CD4-positive, alpha-beta T cell treated with Interleukin-17A for 1 hour (primary cell): ENCODE measurements at places on chromosomes 6 and 20.
A peak's percentile ranks its signal among the peaks of the same experiment; 100 is the strongest.

DNA sequence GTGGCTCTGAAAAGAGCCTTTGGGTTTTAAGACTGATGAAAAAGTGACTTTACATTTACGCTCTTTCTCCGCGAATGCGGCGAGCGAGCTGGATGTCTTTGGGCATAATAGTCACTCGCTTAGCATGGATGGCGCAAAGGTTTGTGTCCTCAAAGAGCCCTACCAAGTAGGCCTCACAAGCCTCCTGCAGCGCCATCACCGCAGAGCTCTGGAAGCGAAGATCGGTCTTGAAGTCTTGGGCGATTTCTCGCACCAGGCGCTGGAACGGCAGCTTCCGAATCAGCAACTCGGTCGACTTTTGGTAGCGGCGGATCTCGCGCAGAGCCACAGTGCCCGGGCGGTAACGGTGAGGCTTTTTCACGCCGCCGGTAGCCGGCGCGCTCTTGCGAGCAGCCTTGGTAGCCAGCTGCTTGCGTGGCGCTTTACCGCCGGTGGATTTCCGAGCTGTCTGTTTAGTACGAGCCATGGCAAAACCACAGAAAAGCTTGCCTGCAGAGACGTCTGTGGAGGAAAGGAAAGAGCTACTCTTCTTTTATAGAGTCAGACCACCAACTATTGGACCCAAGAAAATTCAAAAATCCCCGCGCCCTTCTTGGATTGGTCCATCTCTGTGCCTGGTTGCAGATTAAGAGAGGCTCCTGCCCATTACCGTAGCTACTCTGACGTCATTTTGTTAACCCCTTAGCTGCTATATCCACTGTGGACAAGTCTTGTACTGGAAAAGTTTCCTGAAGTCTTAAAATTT, 55.5 kb upstream of the HFE start:
- peak; percentile 96 for DNase-seq

DNA sequence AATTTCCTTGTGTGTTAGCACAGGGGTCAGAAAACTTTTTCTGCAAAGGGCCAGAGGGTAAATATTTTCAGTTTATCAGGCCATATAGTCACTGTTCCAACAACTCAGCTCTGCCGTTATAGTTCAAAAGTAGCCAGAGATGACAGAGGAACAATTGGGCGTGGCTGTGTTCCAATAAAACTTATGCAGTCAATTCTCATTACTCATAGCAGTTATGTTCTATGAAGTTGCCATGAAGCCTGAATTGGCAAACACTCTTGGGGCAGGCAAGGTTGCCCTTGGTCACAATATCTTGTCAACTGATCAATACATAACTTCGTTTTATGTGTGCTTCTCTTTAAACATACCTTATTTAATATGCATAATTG, 304.2 kb downstream of the TFAP2C start:
- no peak for DNase-seq

DNA sequence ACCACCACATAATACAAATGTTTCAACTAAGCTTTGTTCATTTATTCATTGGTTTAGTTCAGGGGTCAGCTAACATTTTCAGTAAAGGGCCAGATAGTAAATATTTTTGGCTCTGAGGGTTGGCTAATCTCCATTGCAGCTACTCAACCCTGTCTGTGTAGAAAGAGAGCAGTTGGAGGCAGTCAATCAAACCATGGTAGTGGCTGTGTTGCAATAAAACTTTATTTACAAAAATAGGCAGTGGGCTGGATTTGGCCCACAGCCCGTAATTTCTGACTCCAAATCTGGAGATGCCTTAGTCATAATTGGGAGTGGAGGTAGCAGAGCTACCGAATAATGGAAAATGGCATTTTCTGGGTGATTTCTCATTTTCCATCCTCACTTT, 242.5 kb upstream of the ZFP64 start:
- DNase-seq = no peak

DNA sequence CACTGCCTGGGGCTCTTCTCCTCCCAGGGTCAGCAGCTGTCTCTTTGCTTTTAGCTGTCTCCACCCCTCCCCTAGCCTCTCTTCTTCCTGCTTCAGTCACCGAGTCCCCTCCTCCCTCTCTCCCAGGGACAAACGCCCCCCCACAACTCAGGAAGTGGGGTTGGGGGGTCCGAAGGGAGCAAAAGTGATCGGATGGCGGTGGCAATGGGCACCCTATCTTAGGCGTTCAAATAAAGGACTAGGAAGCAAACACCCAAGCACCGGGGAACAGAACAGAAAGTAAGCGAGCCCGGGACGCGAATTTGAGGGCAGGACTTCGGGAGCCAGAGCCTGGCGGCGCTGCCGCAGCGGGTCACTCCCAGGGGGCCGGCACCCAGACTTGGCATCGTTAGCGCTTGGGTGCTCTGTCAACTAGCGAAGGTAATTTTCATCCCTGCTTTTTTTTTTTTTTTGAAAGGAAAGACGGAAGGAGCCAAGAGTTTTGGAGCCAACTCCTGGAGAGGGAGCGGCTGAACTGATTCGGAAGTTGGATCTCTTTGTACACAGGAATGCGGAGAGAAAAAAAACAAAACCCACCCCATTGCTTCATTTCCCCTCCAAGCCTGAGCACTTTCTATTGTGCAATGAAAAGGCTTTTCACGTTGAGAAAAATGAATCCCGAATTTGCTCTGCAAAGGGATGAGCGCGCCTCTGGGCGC, 815 bp upstream of the ITPR3 start:
- DNase-seq = peak; percentile 37

DNA sequence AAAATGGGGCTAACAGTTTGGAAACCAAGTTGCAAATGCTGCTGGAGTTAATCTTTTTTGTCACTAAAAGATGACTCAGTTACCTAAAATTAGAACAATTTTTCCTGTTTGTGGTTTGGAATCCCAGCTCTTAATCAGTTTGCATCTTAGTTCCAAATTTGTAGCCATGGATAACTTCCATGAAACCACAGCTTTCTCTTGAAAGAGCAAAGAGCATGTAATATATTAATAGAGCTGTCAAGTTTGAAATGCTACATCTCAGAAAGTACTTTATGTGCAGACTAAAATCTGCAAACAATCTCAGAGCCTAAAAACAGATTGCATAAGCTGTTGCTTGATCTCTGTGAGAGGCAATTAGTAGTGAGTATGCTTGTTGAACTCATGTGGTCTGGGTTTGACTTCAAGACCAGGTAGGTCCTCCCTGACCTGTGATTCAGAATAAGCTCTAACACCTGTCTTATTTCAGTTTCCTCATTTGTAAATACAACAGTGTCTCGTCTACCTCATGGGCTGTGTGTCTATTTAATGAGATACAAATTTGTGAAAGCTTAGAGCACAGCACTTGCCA, 23.5 kb downstream of the DHX35 start:
- DNase-seq = no peak

DNA sequence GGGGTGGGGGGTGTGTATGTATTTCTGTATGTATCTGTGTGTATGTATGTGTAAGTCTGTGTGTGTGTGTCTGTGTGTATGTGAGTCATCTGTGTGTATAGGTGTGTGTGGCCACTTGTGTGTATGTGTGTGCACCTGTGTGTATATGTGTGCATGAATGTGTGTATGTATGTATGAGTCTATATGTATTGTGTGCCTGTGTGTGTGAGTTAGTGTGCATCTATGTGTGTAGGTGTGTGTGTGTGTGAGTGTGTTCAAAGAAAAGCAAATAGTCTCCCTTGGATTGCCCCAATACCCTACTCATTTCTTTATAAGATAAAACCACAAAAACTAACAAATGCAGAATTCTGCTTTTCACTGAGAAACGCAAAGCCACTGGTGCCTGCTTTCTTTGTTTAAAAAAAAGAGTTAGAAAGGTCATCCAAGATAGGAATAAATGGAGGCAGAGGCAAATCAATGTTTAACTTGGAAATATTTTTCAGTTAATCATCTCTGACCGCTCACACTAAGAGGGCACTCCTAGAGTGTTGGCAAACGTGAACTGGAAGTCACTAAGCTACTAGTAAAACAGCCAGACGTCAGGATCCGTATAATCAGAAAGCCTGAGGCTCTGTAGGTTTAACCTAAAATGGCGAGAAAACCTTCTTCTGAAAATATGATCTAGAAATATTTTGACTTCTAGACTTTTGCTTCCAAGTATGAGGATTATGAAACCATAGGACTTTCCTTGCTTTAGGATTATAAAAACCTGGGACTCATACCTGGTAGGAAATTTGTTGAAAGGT, 37.4 kb upstream of the JAG1 start:
- DNase-seq = no peak

- DNase-seq = no peak
These were observed 1.7 kb downstream of the CDK19 start for GRCh38 chr6:110813338-110814101.

DNA sequence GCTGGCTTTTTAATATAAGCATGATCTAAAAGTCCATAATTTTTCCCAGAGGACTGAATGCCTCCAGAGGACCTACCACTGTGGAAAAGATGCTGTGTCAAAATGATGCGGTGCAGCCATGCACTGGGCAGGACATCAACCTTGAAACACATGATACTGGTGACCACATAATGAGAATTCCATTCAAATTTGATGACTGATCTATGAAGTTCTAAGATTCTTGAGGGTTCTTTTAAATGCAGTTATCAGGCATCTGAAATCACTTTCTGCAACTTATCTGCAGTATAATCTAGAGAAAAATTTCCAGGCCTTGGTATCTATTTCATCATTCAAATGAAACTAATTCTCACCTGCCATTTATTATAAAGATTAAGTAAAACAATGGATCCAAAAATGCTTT, 15.0 kb upstream of the MARCKS start:
- DNase-seq = no peak
